Glomerular endothelial cell (primary cell): ENCODE measurements at places on chromosomes 4 and X. TPM values are rescaled to one million over a fixed set of nuclear protein-coding genes. Genes with fewer than 3 reads are reported as not detected.

The SMR3B gene
- total RNA-seq, result not detected in 2 replicates

- no peak for DNase-seq
Observed at GRCh38 chr4:128550060-128550459, 259.4 kb upstream of the JADE1 start.

- DNase-seq, result no peak
Observed at GRCh38 chr4:147843162-147843561, 111.3 kb downstream of the ARHGAP10 start.

The CENPU gene
- total RNA-seq, result 4.6 and 13.7 TPM in 2 replicates
